ENCODE measurements at places on chromosomes 6 and 20. TPM values are rescaled to one million over a fixed set of nuclear protein-coding genes. Genes with fewer than 3 reads are reported as not detected.

The ULBP2 gene
- 1.6 TPM for total RNA-seq

The MUC21 gene
- not detected for total RNA-seq

GRCh38 chr6:44122801-44123200, 4.5 kb downstream of the MRPL14 start:
- peaks cover 55% of the 10 kb centered on the region for H3K4me1 ChIP-seq
- no peak for DNase-seq
- peak overlapping the region; percentile 64 for H3K27ac ChIP-seq
- H3K27me3 ChIP-seq, result no peaks in the 10 kb centered on the region
- peaks cover 4% of the 10 kb centered on the region for H3K36me3 ChIP-seq
- H3K4me3 ChIP-seq, result no peak overlapping the region

DNA sequence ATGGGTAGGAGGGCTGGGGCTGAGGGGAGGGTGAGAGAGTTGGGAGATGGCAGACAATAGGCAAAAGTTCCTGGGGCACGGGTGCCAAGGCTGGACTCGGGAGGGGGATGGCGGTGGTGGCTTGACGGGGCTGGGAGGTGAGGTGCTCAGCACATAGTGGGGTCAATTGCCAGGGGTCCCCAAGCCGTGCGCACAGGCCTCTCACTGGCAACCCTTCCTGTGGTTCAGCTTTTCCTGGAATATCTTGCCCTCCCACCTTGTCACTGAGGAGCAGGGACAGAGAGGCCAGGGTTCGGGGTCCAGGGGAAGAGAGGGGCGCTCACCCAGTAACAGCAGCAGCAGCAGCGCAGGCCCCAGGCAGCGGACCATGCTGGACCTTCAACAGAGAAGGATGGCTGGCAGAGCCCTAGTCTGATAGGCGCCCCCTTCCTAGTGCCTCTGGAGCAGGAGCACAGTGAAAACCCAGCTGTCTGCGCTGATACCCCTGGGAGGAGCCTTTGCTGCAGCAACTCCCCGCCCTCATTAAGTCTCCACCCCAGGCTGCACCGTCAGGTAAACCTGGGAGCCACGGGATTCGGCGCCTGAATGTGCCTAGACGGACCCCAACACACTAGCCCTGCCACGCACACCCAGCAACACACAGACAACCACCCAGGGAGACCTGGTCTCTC, at the start of gene GFRA4:
Gene GFRA4, minus strand, starts transcription at position 369 of the 671 bp plus-strand sequence. Its CDS starts 0 bp downstream, at position 369.
- no peak within 1 kb of the TSS for H3K27ac ChIP-seq
- H3K36me3 ChIP-seq, result no peaks in the 10 kb centered on the region
- H3K27me3 ChIP-seq, result peaks cover 66% of the 10 kb centered on the region
- no peak for DNase-seq
